IMR-90 (cell line): ENCODE measurements at places on chromosomes 3 and 15. TPM values are rescaled to one million over a fixed set of nuclear protein-coding genes. Genes with fewer than 3 reads are reported as not detected.

C2CD4A gene
- not detected in 2 replicates for total RNA-seq

GOLGA6L4 gene
- total RNA-seq = 0.54 and 0.83 TPM in 2 replicates

CPA3 gene
- 0.28 TPM in 1 of 2 replicates, not detected in the other for total RNA-seq

SPINK8 gene
- total RNA-seq = not detected in 2 replicates

DPPA4 gene
- not detected in 2 replicates for total RNA-seq

CCDC54 gene
- not detected in 2 replicates for total RNA-seq

EFL1 gene
- total RNA-seq = 24.6 and 27.8 TPM in 2 replicates

GOLGA6L9 gene
- total RNA-seq = 0.90 and 1.1 TPM in 2 replicates

GPR149 gene
- total RNA-seq = not detected in 2 replicates

ALDH1A3 gene
- 5.0 and 8.6 TPM in 2 replicates for total RNA-seq

MYLK gene
- total RNA-seq = 484 and 521 TPM in 2 replicates

PIGZ gene
- under 0.01 and 0.18 TPM in 2 replicates for total RNA-seq

MOBP gene
- total RNA-seq = not detected in 2 replicates

PLXNB1 gene
- 5.2 and 9.2 TPM in 2 replicates for total RNA-seq

CHRM5 gene
- total RNA-seq = under 0.01 TPM in 2 replicates

THPO gene
- not detected in 2 replicates for total RNA-seq

COL7A1 gene
- total RNA-seq = 3.1 and 4.1 TPM in 2 replicates

ANKRD34C gene
- not detected in 2 replicates for total RNA-seq

GP5 gene
- under 0.01 TPM in 2 replicates for total RNA-seq

RASGRF1 gene
- under 0.01 TPM in 2 replicates for total RNA-seq

TMEM44 gene
- total RNA-seq = 7.8 and 9.7 TPM in 2 replicates

ADGRG7 gene
- not detected in 2 replicates for total RNA-seq

CEP152 gene
- total RNA-seq = 7.3 and 10.3 TPM in 2 replicates

RETNLB gene
- total RNA-seq = not detected in 2 replicates

SNTN gene
- total RNA-seq = not detected in 2 replicates

PLSCR2 gene
- total RNA-seq = not detected in 2 replicates

NR1I2 gene
- not detected in 2 replicates for total RNA-seq

DUOX1 gene
- total RNA-seq = not detected in 2 replicates

CHMP2B gene
- total RNA-seq = 6.8 and 15.0 TPM in 2 replicates

DUOXA2 gene
- not detected in 2 replicates for total RNA-seq

CYP8B1 gene
- total RNA-seq = not detected in 2 replicates

CORO2B gene
- 9.3 and 9.7 TPM in 2 replicates for total RNA-seq

NANOGP8 gene
- total RNA-seq = not detected in 2 replicates

SLC22A13 gene
- total RNA-seq = under 0.01 TPM in 2 replicates

SKOR1 gene
- total RNA-seq = not detected in 2 replicates

ECE2 gene
- total RNA-seq = not detected in 2 replicates

CADM2 gene
- under 0.01 TPM in 1 of 2 replicates, not detected in the other for total RNA-seq

C3orf49 gene
- not detected in 2 replicates for total RNA-seq

TMC3 gene
- total RNA-seq = not detected in 2 replicates

IP6K2 gene
- total RNA-seq = 73.7 and 76.9 TPM in 2 replicates

IGF2BP2 gene
- total RNA-seq = 88.2 and 126 TPM in 2 replicates

C3orf52 gene
- total RNA-seq = 12.5 and 16.1 TPM in 2 replicates

HRG gene
- not detected in 2 replicates for total RNA-seq

BOC gene
- 5.3 and 6.8 TPM in 2 replicates for total RNA-seq

PLA2G4B gene
- under 0.01 and 0.18 TPM in 2 replicates for total RNA-seq

VILL gene
- 2.3 and 2.5 TPM in 2 replicates for total RNA-seq

CPN2 gene
- not detected in 2 replicates for total RNA-seq

DPPA2 gene
- not detected in 2 replicates for total RNA-seq

MTFMT gene
- 19.4 and 21.3 TPM in 2 replicates for total RNA-seq

SERPINI2 gene
- total RNA-seq = not detected in 2 replicates
